Osteocyte (in vitro differentiated cells): ENCODE measurements at places on chromosomes 16 and 17. TPM values are rescaled to one million over a fixed set of nuclear protein-coding genes. Genes with fewer than 3 reads are reported as not detected.

GRCh38 chr16:67397812-67398545, 4.7 kb upstream of the TPPP3 start:
- no peak overlapping the region for H3K4me3 ChIP-seq
- H3K27ac ChIP-seq = no peak overlapping the region
- peaks cover 21% of the 10 kb centered on the region for H3K4me1 ChIP-seq
- H3K27me3 ChIP-seq = no peaks in the 10 kb centered on the region
- H3K36me3 ChIP-seq = peaks cover under 1% of the 10 kb centered on the region
- DNase-seq = no peak

GRCh38 chr16:2142942-2143877, 5.2 kb upstream of the RAB26 start:
- H3K27ac ChIP-seq = no peak overlapping the region
- no peak for DNase-seq
- no peak overlapping the region for H3K4me3 ChIP-seq

DNA sequence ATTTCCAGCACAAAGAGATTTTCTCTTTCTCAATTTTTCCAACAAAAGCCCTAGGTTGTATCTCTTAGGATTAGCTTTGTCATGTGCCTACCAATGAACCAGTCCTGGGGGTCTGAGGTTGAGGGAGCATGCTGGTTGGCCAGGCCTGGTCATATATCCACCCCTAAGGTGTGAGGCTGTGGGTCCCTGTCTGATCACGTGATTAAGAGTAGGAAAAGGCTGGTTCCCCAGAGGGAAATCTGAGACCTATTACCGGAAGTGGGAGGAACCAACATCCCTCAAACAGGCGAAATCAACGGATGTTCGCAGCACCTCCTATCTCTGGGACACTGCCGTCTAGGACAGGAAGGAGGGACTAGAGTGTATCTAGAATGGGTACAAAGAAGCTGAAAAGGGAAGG, 185.7 kb upstream of the IRX5 start:
- no peak for DNase-seq
- no peaks in the 10 kb centered on the region for H3K36me3 ChIP-seq
- H3K4me3 ChIP-seq = no peak overlapping the region
- no peaks in the 10 kb centered on the region for H3K4me1 ChIP-seq
- H3K27ac ChIP-seq = no peak overlapping the region
- H3K27me3 ChIP-seq = no peaks in the 10 kb centered on the region

DNA sequence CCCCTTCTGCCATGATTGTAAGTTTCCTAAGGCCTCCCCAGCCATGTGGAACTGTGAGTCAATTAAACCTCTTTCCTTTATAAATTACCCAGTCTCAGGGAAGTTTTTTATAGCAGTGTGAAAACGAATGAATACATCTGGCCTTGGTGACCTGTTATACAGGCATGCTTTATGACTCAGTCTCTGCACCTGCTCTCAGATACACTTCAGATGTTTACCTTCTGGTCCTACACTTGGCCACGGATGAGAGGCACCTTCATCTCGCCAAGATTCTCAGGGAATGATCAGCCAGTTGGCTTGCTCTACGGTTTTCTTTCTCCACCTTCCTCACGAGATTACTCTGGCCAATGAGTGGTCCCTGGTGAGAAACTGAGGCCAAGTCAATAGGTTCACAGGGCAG, 304.7 kb downstream of the CA10 start:
- no peak overlapping the region for H3K27ac ChIP-seq
- no peak overlapping the region for H3K4me3 ChIP-seq
- DNase-seq = no peak
- H3K27me3 ChIP-seq = peaks cover 8% of the 10 kb centered on the region
- peaks cover 5% of the 10 kb centered on the region for H3K4me1 ChIP-seq
- no peaks in the 10 kb centered on the region for H3K36me3 ChIP-seq

IL17C gene
- not detected in 2 replicates for total RNA-seq

- no peak overlapping the region for H3K27ac ChIP-seq
- H3K4me3 ChIP-seq = no peak overlapping the region
- no peak for DNase-seq
- H3K4me1 ChIP-seq = peaks cover 21% of the 10 kb centered on the region
- H3K36me3 ChIP-seq = no peaks in the 10 kb centered on the region
These were observed 195.3 kb downstream of the ZNF423 start for GRCh38 chr16:49660626-49661025.

- no peak overlapping the region for H3K4me3 ChIP-seq
- DNase-seq = no peak
- H3K36me3 ChIP-seq = no peaks in the 10 kb centered on the region
- H3K4me1 ChIP-seq = peaks cover 1% of the 10 kb centered on the region
- H3K27ac ChIP-seq = no peak overlapping the region
These were observed 12.2 kb upstream of the MMD start for GRCh38 chr17:55433629-55434422.

DNA sequence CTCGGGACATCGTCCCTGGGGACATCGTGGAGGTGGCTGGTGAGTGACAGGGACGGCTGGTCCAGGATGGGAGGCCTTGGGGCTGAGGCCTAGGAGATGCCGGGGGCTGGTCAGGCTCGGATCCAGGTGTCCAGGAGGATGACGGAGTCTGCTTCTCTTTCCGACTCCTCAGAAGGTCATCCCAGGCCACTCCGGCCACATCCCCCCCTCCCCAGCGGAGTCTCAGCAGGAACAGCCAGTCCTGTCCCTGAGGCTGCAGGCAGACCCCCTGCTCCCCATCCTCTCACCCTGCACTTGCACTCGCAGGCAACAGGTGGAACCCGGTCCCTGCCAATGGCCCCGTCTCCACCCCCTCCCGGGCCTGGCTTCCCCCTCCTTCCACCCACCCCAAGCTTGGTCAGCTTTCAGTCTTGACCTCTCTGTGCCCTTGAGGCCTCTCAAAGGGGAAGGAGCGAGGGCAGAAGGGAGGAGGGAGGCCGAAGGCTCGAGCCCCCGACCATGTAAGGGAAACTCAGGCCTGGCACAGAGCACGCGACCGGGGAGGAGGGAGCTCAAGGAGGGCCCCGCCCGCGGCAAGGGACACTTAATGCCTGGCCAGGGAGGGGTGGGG, 4.4 kb downstream of the ATP2A1 start:
- H3K27ac ChIP-seq = no peak overlapping the region
- no peaks in the 10 kb centered on the region for H3K27me3 ChIP-seq
- no peak for DNase-seq
- H3K4me3 ChIP-seq = no peak overlapping the region
- H3K4me1 ChIP-seq = peaks cover 11% of the 10 kb centered on the region

TP53TG3D gene
- total RNA-seq = not detected in 2 replicates

GCGR gene
- not detected in 2 replicates for total RNA-seq

DNA sequence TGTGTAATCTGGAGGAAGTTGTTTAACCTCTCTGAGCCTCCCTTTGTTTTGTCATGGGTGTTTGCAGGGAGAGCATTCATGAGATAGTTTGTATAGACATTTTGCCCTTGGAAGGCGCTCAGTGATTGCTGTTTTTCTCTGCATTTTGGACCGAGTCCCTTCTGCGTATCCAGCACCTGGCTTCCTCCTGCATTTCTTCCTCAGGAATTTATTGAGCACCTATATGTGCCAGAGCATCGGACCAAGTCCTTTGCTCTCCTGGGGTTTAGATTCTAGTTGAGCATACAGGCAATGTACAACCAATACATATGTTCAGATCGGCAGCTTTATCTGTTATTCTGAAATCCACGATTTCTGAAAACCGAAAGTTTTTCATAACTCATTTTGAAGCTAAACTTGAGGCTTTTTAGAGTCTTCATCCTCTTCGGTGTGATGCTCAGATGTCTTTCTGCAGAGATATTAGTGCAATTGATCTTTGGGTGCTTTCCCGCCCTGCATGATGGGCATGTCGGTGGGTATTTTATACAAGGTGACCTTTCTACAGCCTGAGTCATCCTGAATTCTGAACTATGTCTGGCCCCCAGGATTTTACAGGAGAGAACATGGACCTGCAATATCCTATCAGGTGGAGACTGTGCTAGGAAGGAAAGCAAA, 4.1 kb downstream of the IL4R start:
- peaks cover 2% of the 10 kb centered on the region for H3K36me3 ChIP-seq
- no peak for DNase-seq
- H3K4me3 ChIP-seq = no peak overlapping the region
- no peaks in the 10 kb centered on the region for H3K27me3 ChIP-seq
- peak overlapping the region; percentile 74 for H3K27ac ChIP-seq

- H3K4me3 ChIP-seq = no peak overlapping the region
- H3K27me3 ChIP-seq = peaks cover 4% of the 10 kb centered on the region
- no peak overlapping the region for H3K27ac ChIP-seq
- no peaks in the 10 kb centered on the region for H3K4me1 ChIP-seq
- no peaks in the 10 kb centered on the region for H3K36me3 ChIP-seq
These were observed 1527.7 kb upstream of the CDH8 start for GRCh38 chr16:63563819-63564505.

GRCh38 chr16:81715358-81716196, 63.5 kb upstream of the PLCG2 start:
- DNase-seq = no peak
- H3K4me1 ChIP-seq = peaks cover 14% of the 10 kb centered on the region
- H3K4me3 ChIP-seq = no peak overlapping the region
- no peak overlapping the region for H3K27ac ChIP-seq
- no peaks in the 10 kb centered on the region for H3K36me3 ChIP-seq

GRCh38 chr16:53689636-53690035, 14.0 kb downstream of the RPGRIP1L start:
- H3K27ac ChIP-seq = no peak overlapping the region
- DNase-seq = no peak
- no peak overlapping the region for H3K4me3 ChIP-seq
- no peaks in the 10 kb centered on the region for H3K4me1 ChIP-seq
- peaks cover 25% of the 10 kb centered on the region for H3K36me3 ChIP-seq

BAIAP2 gene
- total RNA-seq = 24.4 and 29.0 TPM in 2 replicates

DNA sequence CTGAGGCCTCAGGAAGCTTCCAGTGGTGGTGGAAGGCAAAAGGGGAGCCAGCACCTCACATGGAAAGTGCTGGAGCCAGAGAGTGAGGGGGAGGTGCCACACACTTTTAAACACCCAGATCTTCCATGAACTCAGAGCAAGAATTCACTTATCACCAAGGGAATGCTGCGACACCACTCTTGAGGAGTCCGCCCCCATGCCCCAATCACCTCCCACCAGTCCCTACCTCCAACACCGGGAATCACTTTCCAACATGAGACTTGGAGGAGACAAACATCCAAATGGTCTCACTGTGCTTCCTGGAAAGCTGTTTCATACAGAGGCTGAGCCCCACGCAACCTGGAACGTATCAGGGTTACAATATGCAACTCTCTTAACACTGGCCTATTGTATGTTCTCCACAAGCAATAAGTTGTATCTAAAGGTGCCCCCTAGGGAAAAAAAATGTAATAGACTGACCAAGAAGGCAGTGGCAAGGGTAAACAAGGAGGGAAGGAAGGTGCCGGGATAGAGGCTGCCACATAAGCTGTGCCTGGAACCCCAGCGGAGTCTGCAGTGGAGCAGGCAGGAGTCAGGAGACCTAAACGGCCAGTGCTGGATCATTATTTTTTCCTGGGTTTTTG, 106.7 kb upstream of the FOXF1 start:
- H3K4me1 ChIP-seq = peaks cover 4% of the 10 kb centered on the region
- no peak overlapping the region for H3K4me3 ChIP-seq
- H3K36me3 ChIP-seq = no peaks in the 10 kb centered on the region
- H3K27me3 ChIP-seq = peaks cover 9% of the 10 kb centered on the region
- DNase-seq = no peak

GRCh38 chr17:80477647-80478478, 1.5 kb upstream of the NPTX1 start:
- H3K36me3 ChIP-seq = no peaks in the 10 kb centered on the region
- no peak overlapping the region for H3K27ac ChIP-seq
- DNase-seq = no peak
- H3K4me3 ChIP-seq = no peak overlapping the region
- H3K4me1 ChIP-seq = peaks cover 17% of the 10 kb centered on the region
- peaks cover 35% of the 10 kb centered on the region for H3K27me3 ChIP-seq

TMEM88 gene
- 3.4 TPM in 2 replicates for total RNA-seq
